ENCODE measurements at places on chromosomes 7 and 10. TPM values are rescaled to one million over a fixed set of nuclear protein-coding genes. Genes with fewer than 3 reads are reported as not detected.

Gene HPSE2
- not detected for total RNA-seq

Gene CCDC126
- total RNA-seq: 17.4 TPM

Gene MRPS24
- 60.8 TPM for total RNA-seq

Gene PON1
- 1.1 TPM for total RNA-seq

Gene GPR26
- 0.10 TPM for total RNA-seq

Gene TSPAN15
- total RNA-seq: 49.8 TPM
